ENCODE measurements at places on chromosomes 1 and 21. TPM values are rescaled to one million over a fixed set of nuclear protein-coding genes. Genes with fewer than 3 reads are reported as not detected.

- DNase-seq: no peak
Observed at GRCh38 chr1:217891966-217892365, 260.8 kb downstream of the SPATA17 start.

GRCh38 chr1:166031932-166032571, 134.7 kb downstream of the FAM78B start:
- DNase-seq: no peak

DNA sequence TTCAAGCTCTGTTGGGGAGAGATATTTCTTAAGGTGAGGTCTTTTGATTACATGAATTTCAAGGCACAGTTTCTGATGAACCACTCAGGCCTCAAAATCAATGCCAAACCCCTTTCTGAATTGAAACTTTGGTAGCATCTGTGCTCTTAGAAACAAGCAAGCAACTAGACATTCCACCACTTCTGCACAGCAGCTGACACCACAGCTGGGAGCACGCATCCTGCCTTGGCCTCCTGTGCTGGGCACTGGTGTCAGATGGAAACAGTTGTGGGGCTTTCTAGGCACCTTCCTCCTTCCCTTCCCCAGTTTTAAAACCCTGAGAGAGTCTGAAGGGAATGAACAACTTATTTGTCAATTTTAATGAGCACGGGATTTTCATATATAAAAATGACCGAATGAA, 360.2 kb downstream of the ADGRL2 start:
- no peak for DNase-seq

- no peak for DNase-seq
Observed at GRCh38 chr1:109767637-109768334, 4.1 kb upstream of the EPS8L3 start.

Gene TNFRSF4
- total RNA-seq: not detected

Gene JAM2
- 3.1 TPM for total RNA-seq
